Karpas-422 (cell line): ENCODE measurements at places on chromosomes 1 and 21. TPM values are rescaled to one million over a fixed set of nuclear protein-coding genes. Genes with fewer than 3 reads are reported as not detected.
A peak's percentile ranks its signal among the peaks of the same experiment; 100 is the strongest.

- no peak overlapping the region for H3K27ac ChIP-seq
- H3K4me3 ChIP-seq, result no peak overlapping the region
- no peaks in the 10 kb centered on the region for H3K36me3 ChIP-seq
- no peaks in the 10 kb centered on the region for H3K4me1 ChIP-seq
Observed at GRCh38 chr1:172298141-172298540, 122.3 kb upstream of the C1orf105 start.

- H3K27me3 ChIP-seq, result no peaks in the 10 kb centered on the region
- no peak overlapping the region for H3K4me3 ChIP-seq
- no peak for DNase-seq
- H3K27ac ChIP-seq, result peak overlapping the region; percentile 39; the same call in 1 of the 2 replicates
Observed at GRCh38 chr1:63612564-63612963, 19.4 kb downstream of the PGM1 start.

- no peaks in the 10 kb centered on the region for H3K36me3 ChIP-seq
- H3K4me3 ChIP-seq, result no peak overlapping the region
- H3K27ac ChIP-seq, result no peak overlapping the region
- DNase-seq, result no peak
- H3K4me1 ChIP-seq, result no peaks in the 10 kb centered on the region
Observed at GRCh38 chr21:22192766-22193165, 1194.6 kb downstream of the NCAM2 start.

The CORT gene
- total RNA-seq, result 0.34 and 3.5 TPM in 2 replicates

The PODN gene
- not detected in 2 replicates for total RNA-seq

DNA sequence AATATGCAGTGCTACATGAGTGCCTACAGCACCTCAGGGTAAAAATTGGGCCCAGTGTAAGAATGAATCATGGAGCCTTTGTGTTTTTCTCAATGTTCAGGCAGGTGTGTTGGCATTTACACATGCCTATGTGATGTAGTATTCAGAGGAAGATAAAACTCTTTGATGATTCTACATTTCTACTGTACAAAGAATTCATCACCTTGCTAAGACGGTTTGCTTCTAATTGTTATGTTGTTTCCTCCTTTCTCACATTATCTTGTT, 867.3 kb downstream of the TTLL7 start:
- DNase-seq, result no peak
- H3K36me3 ChIP-seq, result no peaks in the 10 kb centered on the region
- no peaks in the 10 kb centered on the region for H3K27me3 ChIP-seq
- no peak overlapping the region for H3K27ac ChIP-seq
- no peak overlapping the region for H3K4me3 ChIP-seq

- H3K4me1 ChIP-seq, result no peaks in the 10 kb centered on the region
- no peak overlapping the region for H3K4me3 ChIP-seq
- no peaks in the 10 kb centered on the region for H3K36me3 ChIP-seq
- DNase-seq, result no peak
Observed at GRCh38 chr1:94055459-94056122, 65.4 kb downstream of the ABCA4 start.

DNA sequence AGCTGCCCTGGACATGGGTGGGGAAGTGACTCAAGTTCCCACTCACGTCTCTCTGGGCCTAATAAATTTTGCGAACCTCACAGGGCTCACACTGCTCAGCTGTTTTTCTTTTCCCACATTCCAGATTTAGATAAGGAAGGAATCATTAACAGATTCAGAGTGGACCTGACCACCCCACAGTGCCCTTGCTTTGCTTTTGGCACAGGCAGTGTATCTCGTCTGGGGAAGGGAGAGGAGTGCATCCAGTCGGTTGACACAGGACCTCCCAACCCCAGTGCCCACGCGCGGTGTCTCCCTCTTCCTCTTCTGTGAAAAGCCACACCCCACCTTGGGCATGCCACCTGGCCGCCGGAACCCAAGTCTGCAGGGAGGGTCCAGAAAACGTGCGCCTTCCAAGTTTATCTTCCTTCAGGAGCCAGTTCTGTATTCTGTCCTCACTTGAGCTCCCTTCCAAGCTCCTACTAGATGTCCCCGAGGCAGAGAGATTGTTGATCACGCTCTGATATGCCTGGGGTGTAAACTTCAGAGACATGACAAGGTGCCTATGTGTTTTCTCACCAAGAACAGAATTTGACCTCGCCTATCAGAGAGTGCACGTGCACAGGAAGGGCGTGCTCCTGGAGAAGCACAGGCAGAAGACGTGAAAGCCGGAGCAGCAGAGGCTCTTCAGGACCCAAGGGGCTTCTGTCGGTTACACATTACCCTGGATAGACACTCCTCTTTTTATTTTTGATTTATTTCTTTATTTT, 9.5 kb upstream of the SLC2A5 start:
- no peaks in the 10 kb centered on the region for H3K36me3 ChIP-seq
- DNase-seq, result no peak
- no peak overlapping the region for H3K27ac ChIP-seq
- no peak overlapping the region for H3K4me3 ChIP-seq
- no peaks in the 10 kb centered on the region for H3K27me3 ChIP-seq

DNA sequence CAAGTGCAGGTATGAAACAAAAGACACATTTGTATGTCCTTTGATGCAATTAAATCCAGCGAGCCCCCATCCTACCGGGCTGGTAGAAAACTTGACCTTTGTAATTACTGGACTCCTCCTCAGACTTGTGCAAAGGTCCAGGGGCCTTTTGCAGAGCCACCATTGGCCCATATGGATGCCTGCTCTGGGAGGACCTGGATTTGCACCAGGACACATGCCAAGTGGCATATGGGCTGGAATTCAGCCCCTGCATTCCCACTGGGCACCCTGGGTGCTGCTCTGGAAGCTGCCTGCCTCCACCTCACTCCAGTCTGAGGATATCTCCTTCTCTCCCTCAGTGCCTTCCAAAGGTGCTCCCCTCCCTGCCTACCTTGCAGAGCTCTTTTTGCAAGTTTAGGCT, 36.0 kb downstream of the LACTBL1 start:
- H3K36me3 ChIP-seq, result no peaks in the 10 kb centered on the region
- no peak overlapping the region for H3K4me3 ChIP-seq
- no peaks in the 10 kb centered on the region for H3K4me1 ChIP-seq
- no peak overlapping the region for H3K27ac ChIP-seq
- no peak for DNase-seq

GRCh38 chr1:207017615-207018559, 14.7 kb downstream of the C1orf116 start:
- H3K36me3 ChIP-seq, result no peaks in the 10 kb centered on the region
- H3K4me1 ChIP-seq, result no peaks in the 10 kb centered on the region
- H3K27me3 ChIP-seq, result no peaks in the 10 kb centered on the region
- H3K4me3 ChIP-seq, result no peak overlapping the region

The HAO2 gene
- not detected in 2 replicates for total RNA-seq

GRCh38 chr1:156103521-156103947, 11.0 kb upstream of the LMNA start:
- no peak overlapping the region for H3K4me3 ChIP-seq
- no peaks in the 10 kb centered on the region for H3K36me3 ChIP-seq
- H3K4me1 ChIP-seq, result peaks cover 35% of the 10 kb centered on the region
- H3K27ac ChIP-seq, result no peak overlapping the region

GRCh38 chr21:46185716-46186115, 1.5 kb upstream of the SPATC1L start:
- H3K27me3 ChIP-seq, result no peaks in the 10 kb centered on the region
- peak overlapping the region; percentile 84 for H3K4me3 ChIP-seq
- H3K36me3 ChIP-seq, result no peaks in the 10 kb centered on the region
- DNase-seq, result peak; percentile 52
- peak overlapping the region; percentile 80 for H3K27ac ChIP-seq

The RAB13 gene
- total RNA-seq, result 5.8 and 8.9 TPM in 2 replicates

- H3K4me1 ChIP-seq, result no peaks in the 10 kb centered on the region
- DNase-seq, result peak; percentile 79
- H3K27me3 ChIP-seq, result no peaks in the 10 kb centered on the region
Observed at GRCh38 chr1:157363660-157364140, 188.6 kb downstream of the FCRL5 start.

DNA sequence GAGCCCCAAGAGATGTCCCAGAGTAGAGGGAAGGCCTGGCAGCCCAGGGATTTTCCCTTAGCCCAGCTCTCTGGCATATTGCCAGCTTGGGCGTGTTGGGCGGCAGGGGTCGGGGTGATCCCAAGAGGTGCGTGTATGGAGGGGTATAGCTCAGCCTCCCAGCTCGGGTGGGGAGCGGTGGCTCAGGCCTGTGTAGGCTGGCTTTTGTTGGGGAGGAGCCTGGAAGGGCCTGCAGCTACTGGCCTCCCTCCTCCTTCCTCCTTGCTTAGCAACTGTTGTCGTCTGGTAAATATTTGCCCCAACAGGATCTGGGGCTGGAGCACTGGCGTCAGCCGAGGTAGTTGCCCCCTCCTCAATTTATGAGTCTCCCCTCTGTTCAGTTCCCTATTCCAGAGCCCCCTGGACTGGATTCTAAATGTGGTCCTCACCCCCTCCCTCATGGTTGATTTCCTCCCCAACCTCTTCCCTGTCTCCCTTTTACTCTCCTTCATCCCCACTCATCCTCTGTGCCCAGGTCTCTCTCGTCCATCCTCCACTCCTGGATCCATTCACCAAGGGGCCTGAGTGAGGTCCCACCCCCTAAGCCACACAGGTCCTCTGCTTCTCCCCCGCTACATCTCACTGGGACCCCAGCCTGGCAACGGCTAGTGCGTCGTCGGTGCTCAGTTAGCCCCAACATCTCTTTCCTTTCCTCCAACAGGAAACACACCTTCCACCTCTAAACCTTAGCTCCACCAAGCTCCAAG, 10.3 kb upstream of the LMNA start:
- no peaks in the 10 kb centered on the region for H3K36me3 ChIP-seq
- H3K4me1 ChIP-seq, result peaks cover 35% of the 10 kb centered on the region
- H3K27me3 ChIP-seq, result no peaks in the 10 kb centered on the region
- DNase-seq, result no peak

DNA sequence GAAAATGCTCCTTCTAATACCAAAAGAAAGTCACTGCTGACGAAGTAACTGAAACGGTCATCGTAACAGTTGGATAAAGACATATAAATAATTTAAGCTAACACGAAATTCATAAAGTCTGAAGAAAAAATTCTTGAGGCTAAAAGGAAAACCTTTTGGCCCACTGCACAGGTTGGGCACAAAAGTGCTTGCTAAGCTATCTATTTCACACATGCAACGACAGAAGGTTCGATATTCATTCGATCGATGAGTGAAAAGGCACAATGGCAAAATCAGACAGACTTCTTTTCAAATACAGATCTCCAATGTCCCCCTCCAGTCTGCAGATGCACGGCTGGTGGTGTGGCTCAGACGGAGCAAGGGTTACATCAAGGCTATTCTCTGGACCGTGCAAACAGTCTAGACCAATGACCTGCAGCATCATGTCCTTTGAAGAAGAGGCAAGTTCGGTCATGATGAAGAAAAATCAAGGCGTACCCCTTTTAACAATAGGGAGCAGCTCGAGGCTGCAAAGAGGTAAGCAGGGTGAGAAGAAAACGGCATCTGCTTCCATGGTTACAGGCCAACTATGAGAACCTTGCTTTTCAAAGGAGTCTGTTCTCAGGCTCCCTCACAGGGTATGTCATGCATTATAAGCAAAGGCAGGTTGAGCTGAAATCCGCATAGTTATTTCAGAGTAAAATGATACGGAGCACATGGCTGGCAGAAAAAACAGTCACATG, 579.6 kb downstream of the USP25 start:
- H3K36me3 ChIP-seq, result no peaks in the 10 kb centered on the region
- H3K27me3 ChIP-seq, result no peaks in the 10 kb centered on the region
- H3K4me3 ChIP-seq, result no peak overlapping the region
- no peak for DNase-seq

DNA sequence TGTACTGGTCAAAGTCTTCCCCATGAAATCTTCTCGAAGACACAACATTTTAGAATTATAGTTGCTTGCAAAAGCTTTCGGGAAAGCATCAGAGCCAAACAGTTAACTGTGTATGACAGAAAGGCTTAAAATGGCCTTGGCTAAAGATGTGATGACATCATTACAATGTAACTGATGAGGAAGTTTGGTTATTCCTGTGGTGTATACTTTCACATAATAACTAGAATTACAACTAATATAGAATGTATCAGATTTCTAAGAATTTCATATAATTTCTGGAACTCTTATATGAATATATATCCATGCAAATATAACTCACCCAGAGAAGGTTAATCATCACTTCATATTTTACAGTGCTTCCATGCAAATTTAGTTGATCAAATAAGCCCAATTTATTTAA, 8.4 kb downstream of the TP73 start:
- DNase-seq, result no peak
- no peak overlapping the region for H3K4me3 ChIP-seq
- H3K4me1 ChIP-seq, result peaks cover 38% of the 10 kb centered on the region
- no peaks in the 10 kb centered on the region for H3K36me3 ChIP-seq
- H3K27ac ChIP-seq, result no peak overlapping the region
- H3K27me3 ChIP-seq, result no peaks in the 10 kb centered on the region

DNA sequence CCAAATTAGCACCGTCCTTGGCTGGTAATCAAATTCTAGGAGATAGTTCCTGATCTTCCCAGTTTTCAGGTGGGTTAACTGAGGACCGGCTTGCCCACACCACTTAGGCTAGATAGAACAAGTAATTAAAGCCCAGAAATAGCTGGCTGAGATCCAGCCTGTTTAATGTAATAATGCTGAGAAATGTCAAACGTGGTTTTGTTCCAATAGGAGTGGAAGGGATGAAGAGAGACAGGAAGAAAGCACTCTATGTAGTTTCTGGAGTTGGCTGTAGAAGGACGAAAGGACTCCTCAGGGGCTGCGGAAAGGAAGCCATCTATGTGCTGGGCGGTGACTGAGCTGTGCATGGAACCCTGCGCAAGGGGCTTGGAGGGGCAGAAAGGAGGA, 18.6 kb downstream of the NAV1 start:
- no peaks in the 10 kb centered on the region for H3K4me1 ChIP-seq
- no peak for DNase-seq
- H3K27me3 ChIP-seq, result no peaks in the 10 kb centered on the region
- H3K27ac ChIP-seq, result no peak overlapping the region
- H3K4me3 ChIP-seq, result no peak overlapping the region

The MYOC gene
- not detected in 2 replicates for total RNA-seq

- H3K4me1 ChIP-seq, result peaks cover 40% of the 10 kb centered on the region
- H3K36me3 ChIP-seq, result peaks cover 1% of the 10 kb centered on the region; the same call in 1 of the 2 replicates
- DNase-seq, result no peak
- H3K27me3 ChIP-seq, result no peaks in the 10 kb centered on the region
Observed at GRCh38 chr1:180800945-180801344, 111.8 kb upstream of the KIAA1614 start.

The DPT gene
- not detected in 2 replicates for total RNA-seq

DNA sequence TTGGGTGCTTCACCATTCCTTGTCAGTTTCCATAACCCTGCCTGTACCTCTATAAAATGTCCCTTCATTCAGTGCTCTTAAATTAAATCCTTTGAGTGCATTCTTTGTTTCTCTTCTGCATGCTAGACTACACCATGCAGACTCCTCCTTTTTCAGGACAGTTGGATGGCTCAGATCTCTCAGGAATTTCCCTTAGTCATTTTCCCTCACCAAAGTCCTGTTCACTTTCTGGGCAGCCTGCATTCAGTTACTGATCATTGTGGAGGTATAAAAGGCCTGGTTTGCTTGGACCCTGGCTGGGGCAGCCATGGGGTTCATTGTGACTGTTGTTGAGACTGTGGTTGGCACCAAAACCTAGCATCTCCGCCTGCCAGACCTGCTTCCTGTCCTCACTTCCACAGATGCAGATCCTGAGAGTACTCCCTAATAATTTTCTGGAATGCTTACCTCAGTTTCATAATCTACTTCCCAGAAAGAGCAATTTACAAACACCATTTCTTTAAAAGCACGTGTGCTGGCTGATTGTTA, 88.4 kb downstream of the PDE4B start:
- no peak for DNase-seq
- H3K27me3 ChIP-seq, result no peaks in the 10 kb centered on the region
- no peak overlapping the region for H3K27ac ChIP-seq
- H3K4me1 ChIP-seq, result no peaks in the 10 kb centered on the region
- H3K36me3 ChIP-seq, result no peaks in the 10 kb centered on the region

GRCh38 chr1:203149188-203149840, 21.8 kb downstream of the ADORA1 start:
- H3K27me3 ChIP-seq, result no peaks in the 10 kb centered on the region; the same call in 1 of the 2 replicates
- H3K4me3 ChIP-seq, result no peak overlapping the region
- H3K36me3 ChIP-seq, result no peaks in the 10 kb centered on the region
- DNase-seq, result no peak
- H3K27ac ChIP-seq, result no peak overlapping the region
